Central memory CD8-positive, alpha-beta T cell (primary cell): ENCODE measurements at places on chromosomes 3 and 15.

- no peak overlapping the region for H3K4me3 ChIP-seq
- no peak for DNase-seq
- no peaks in the 10 kb centered on the region for H3K36me3 ChIP-seq
- no peaks in the 10 kb centered on the region for H3K4me1 ChIP-seq
These were observed 110.9 kb downstream of the SEC22A start for GRCh38 chr3:123312331-123313265.

DNA sequence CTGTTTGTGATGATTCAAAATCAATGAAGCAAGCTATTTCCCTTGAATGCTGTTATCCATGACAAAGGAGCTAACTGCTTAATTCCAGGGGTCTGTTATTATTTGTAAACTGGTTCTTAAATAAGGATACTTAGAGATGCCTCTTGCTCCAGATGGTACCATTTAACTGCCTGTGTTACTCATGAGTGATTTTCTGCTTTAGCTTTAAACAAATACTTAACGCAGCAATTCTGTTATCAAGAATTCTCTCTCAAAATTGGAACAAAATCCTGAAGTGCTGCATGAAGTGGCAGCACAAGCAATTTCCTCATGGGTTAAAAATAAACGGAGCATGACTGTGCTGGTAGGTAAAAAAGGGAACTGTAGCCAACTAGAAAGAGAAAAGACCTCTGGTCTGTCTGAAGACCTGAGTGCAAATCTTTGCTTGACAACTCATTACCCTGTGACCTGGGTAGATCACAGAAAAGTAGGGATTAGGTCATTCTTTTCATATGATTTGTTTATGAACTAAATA is 62.5 kb upstream of the GBE1 start:
- no peaks in the 10 kb centered on the region for H3K27me3 ChIP-seq
- no peak overlapping the region for H3K27ac ChIP-seq
- H3K4me1 ChIP-seq = no peaks in the 10 kb centered on the region
- no peak for DNase-seq
- H3K4me3 ChIP-seq = no peak overlapping the region
- peaks cover 3% of the 10 kb centered on the region for H3K36me3 ChIP-seq

- H3K27me3 ChIP-seq = peaks cover 35% of the 10 kb centered on the region
- peaks cover 7% of the 10 kb centered on the region for H3K4me1 ChIP-seq
- no peak within 1 kb of the TSS for H3K4me3 ChIP-seq
- no peak for DNase-seq
- no peak within 1 kb of the TSS for H3K27ac ChIP-seq
- H3K36me3 ChIP-seq = no peaks in the 10 kb centered on the region
These were observed at the start of gene CHST13 for GRCh38 chr3:126523745-126524428. Gene CHST13 (plus strand): TSS chr3:126524155. CDS start chr3:126524333, 178 bp downstream.

GRCh38 chr15:43441316-43441715 is 51.6 kb downstream of the TP53BP1 start:
- no peak overlapping the region for H3K4me3 ChIP-seq
- no peak overlapping the region for H3K27ac ChIP-seq
- DNase-seq = no peak
- no peaks in the 10 kb centered on the region for H3K4me1 ChIP-seq

- DNase-seq = no peak
- no peak overlapping the region for H3K27ac ChIP-seq
- no peaks in the 10 kb centered on the region for H3K36me3 ChIP-seq
- no peak overlapping the region for H3K4me3 ChIP-seq
- peaks cover 10% of the 10 kb centered on the region for H3K4me1 ChIP-seq
- no peaks in the 10 kb centered on the region for H3K27me3 ChIP-seq
These were observed 111.1 kb upstream of the CBLB start for GRCh38 chr3:105979961-105980360.

- DNase-seq = no peak
- H3K27me3 ChIP-seq = no peaks in the 10 kb centered on the region
- H3K36me3 ChIP-seq = no peaks in the 10 kb centered on the region
- no peak overlapping the region for H3K27ac ChIP-seq
These were observed 364.5 kb downstream of the MAGI1 start for GRCh38 chr3:65674226-65674625.

DNA sequence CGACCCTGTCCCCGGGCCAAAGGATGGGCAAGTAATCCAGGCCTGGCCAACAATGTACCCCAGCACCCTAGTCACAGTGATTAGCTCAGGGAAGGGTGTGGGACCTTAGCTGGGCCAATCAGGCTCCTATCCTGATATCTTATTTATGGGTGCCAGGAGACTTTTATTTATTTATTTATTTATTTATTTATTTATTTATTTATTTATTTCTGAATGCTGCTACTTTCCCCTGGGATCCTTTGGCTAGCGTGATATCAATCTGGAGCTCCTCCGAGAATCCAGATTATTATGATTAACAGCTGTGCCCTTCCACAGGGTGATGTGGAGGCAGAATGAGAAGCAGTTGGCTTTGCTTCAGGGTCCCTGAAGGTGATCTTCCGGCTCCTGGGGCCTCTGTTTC is 32.2 kb upstream of the BHLHE40 start:
- no peaks in the 10 kb centered on the region for H3K36me3 ChIP-seq
- no peak overlapping the region for H3K27ac ChIP-seq
- no peaks in the 10 kb centered on the region for H3K27me3 ChIP-seq
- H3K4me3 ChIP-seq = no peak overlapping the region
- H3K4me1 ChIP-seq = peaks cover 5% of the 10 kb centered on the region

GRCh38 chr15:91625506-91625905 is 228.0 kb upstream of the SLCO3A1 start:
- H3K27me3 ChIP-seq = peaks cover 22% of the 10 kb centered on the region
- no peak overlapping the region for H3K4me3 ChIP-seq
- H3K4me1 ChIP-seq = no peaks in the 10 kb centered on the region
- no peaks in the 10 kb centered on the region for H3K36me3 ChIP-seq
- no peak overlapping the region for H3K27ac ChIP-seq

DNA sequence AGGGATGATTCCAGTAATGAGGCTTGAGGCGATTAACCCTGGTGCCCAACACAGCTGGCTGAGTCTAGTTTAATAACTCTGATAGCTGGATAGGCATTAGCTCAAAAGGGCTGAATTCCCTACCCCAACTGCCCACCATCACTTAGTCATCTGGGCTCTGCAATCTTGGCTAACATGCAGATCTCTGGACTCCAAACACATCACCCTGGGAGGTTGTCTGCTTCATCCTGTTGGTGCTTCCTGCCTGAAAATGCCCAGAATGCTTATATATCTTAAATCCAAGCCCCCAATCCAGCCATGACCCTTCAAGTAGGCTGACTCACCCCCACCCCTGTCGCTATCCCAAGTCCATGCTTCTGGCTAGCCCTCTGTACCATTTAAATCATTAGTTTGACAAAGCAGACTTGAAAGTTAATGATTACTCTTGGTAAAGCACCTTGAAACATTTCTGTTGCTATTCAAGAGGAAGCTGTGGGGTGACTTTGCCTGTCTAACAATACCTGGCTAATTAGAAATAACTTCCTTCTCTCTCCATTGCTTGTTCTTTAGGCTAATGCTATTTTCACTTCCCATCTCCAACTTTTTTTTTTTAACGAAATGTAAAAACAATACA is 107.0 kb upstream of the RORA start:
- H3K4me1 ChIP-seq = no peaks in the 10 kb centered on the region
- H3K27ac ChIP-seq = no peak overlapping the region
- peaks cover 72% of the 10 kb centered on the region for H3K27me3 ChIP-seq
- H3K4me3 ChIP-seq = no peak overlapping the region
- H3K36me3 ChIP-seq = no peaks in the 10 kb centered on the region

GRCh38 chr3:170421111-170421641 is 2.5 kb downstream of the CLDN11 start:
- no peak for DNase-seq
- no peaks in the 10 kb centered on the region for H3K36me3 ChIP-seq
- peaks cover 5% of the 10 kb centered on the region for H3K4me1 ChIP-seq
- no peak overlapping the region for H3K27ac ChIP-seq
- no peak overlapping the region for H3K4me3 ChIP-seq

- H3K4me1 ChIP-seq = no peaks in the 10 kb centered on the region
- no peak overlapping the region for H3K4me3 ChIP-seq
- DNase-seq = no peak
- H3K36me3 ChIP-seq = peaks cover 3% of the 10 kb centered on the region
These were observed 514.3 kb upstream of the PPP2R3A start for GRCh38 chr3:135451037-135451785.

- no peak overlapping the region for H3K4me3 ChIP-seq
- H3K4me1 ChIP-seq = no peaks in the 10 kb centered on the region
- no peak overlapping the region for H3K27ac ChIP-seq
- peaks cover 41% of the 10 kb centered on the region for H3K27me3 ChIP-seq
- DNase-seq = no peak
- H3K36me3 ChIP-seq = peaks cover 2% of the 10 kb centered on the region
These were observed 61.4 kb upstream of the POLG start for GRCh38 chr15:89395996-89396395.

DNA sequence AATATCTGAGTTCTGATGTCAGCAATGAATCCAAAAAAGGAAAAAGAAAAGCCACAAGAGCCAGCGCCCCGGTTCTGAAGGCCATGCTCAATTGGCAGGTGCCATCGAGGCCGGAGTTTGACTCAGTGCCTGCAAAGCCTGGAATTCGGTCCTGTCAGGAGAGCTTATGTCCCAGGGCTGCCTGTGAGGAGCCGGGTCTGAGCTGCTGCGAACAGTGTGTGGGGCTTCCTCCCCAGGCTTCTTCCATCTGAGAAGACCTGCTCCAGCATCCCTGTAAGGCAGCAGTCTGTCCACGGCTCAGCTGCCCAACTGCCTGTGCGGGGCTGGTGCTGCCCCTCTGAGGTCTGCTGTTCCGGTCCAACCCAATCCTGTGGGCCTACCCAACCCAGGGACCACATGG is 46.1 kb downstream of the ROPN1B start:
- DNase-seq = no peak
- H3K4me1 ChIP-seq = peaks cover 6% of the 10 kb centered on the region
- no peak overlapping the region for H3K4me3 ChIP-seq
- peaks cover 16% of the 10 kb centered on the region for H3K36me3 ChIP-seq
- no peak overlapping the region for H3K27ac ChIP-seq

DNA sequence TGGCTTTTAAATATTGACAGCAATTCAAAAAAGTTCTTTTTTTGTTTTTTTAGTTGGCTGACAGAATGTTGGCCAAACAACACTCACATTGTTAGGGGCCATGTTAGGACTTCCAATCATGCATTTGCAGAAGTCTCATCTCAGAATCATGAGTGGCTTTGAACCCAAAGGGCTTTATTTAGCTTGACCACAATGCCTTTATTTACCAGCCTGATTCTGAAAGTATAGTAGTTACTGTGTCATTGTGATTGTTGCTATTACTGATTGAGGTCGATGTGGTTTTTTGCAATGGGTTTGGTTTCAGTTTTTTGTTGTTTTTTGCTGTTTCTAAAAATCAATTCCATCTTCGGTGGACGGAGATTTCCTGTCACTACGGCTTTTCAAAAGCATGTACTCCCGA is 7.2 kb downstream of the GLDN start:
- no peaks in the 10 kb centered on the region for H3K4me1 ChIP-seq
- DNase-seq = no peak
- no peak overlapping the region for H3K27ac ChIP-seq
- no peak overlapping the region for H3K4me3 ChIP-seq
- peaks cover 45% of the 10 kb centered on the region for H3K27me3 ChIP-seq
- H3K36me3 ChIP-seq = no peaks in the 10 kb centered on the region

- peaks cover 1% of the 10 kb centered on the region for H3K36me3 ChIP-seq
- H3K27ac ChIP-seq = no peak overlapping the region
- H3K4me1 ChIP-seq = peaks cover 12% of the 10 kb centered on the region
- peak overlapping the region; percentile 36 for H3K4me3 ChIP-seq
These were observed 4.9 kb upstream of the IL17RD start for GRCh38 chr3:57169872-57170623.

DNA sequence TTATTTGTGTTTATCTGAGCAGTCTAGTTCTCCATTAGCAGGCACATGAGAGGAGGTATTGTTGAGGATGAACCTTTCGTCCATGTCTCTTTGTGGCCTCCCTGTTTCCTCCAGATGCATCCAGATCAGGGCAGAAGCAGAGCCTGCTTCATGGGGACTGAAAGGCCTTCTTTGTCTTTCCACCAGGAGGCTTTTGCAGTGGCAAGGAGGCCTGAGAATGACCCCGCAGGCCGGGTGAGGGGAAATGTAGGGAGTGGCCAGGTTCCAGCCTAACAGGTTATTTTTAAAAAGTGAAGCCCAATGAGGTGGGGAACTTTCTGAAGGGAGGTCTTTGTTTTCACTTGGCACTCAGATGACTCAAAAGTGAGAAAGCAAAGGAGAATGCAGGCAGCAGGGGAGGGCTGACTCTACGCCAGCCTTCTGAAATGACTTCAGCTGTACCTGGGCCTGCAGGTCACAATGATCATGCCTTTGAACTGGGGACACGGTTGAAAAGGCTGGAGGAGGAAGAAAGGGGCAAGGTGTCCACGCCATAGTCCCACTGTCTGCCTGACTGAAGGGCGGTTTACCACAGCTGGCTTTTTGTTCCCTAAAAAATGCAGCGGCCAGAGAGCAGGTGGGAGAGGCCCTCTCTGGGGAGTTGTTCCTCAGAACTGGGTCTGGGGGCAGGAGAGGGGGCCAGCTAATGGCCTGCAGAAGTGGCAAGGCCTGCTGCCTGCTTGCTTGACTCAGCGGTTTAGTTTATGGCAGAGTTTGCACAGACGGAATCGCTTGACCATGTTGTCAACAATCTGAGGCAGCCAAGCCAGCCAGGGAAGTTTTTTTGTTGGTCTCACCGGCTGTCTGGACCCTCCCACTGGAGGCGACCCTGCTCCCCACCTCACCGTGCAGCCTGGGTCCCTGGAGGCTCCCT is 28.7 kb downstream of the CMTM7 start:
- peaks cover 7% of the 10 kb centered on the region for H3K36me3 ChIP-seq
- H3K27me3 ChIP-seq = no peaks in the 10 kb centered on the region
- peak overlapping the region; percentile 96 for H3K27ac ChIP-seq
- peak overlapping the region; percentile 54 for H3K4me3 ChIP-seq

DNA sequence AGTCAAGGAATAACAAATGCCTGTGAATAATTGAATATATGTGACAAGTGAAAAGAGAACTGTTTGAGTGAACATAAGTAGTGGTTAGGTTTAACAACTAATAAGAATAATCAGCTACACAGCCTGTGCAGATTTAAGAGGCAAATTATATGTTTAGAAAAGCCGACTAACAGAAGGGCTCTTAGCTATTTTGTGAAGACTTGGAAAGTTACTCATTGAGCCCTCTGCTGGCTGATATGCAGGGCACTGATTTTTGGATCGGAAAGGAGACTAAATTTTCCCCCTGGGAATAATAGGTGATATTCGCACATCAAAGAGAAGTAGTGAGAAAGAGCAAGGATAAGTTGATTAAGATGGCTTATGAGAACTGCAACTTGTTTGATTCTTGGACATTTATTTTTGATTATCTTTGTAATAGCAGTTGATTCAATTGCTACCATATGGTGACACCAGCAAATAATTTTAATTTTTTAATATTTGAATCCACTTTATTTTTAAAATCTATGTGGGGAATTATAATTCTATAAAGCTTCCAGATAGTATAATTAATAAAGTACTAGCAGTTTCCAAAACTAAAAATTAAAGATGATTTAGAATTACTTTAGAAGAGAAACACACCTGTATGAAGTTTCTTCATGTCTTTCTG is 156.2 kb downstream of the NLGN1 start:
- H3K27ac ChIP-seq = no peak overlapping the region
- H3K4me1 ChIP-seq = no peaks in the 10 kb centered on the region
- H3K27me3 ChIP-seq = no peaks in the 10 kb centered on the region
- DNase-seq = no peak
